Calu3 (cell line): ENCODE measurements at places on chromosomes 4 and X. TPM values are rescaled to one million over a fixed set of nuclear protein-coding genes. Genes with fewer than 3 reads are reported as not detected.

Gene GASK1B
- 1.4 and 2.3 TPM in 2 replicates for total RNA-seq

Gene MAGED4
- 5.7 and 7.8 TPM in 2 replicates for total RNA-seq

Gene CSN1S1
- total RNA-seq, result not detected in 2 replicates

Gene PORCN
- total RNA-seq, result 15.6 and 19.3 TPM in 2 replicates

GRCh38 chrX:140040386-140040785, 75.1 kb upstream of the CXorf66 start:
- DNase-seq, result peak; percentile 38

- DNase-seq, result no peak
Measured at GRCh38 chr4:149499726-149500125, 315.9 kb downstream of the IQCM start.

- peak; percentile 3 for DNase-seq
Measured at GRCh38 chr4:146520896-146521540, 722 bp downstream of the SLC10A7 start.
